ENCODE measurements at places on chromosomes 1 and 21. TPM values are rescaled to one million over a fixed set of nuclear protein-coding genes. Genes with fewer than 3 reads are reported as not detected.

NUCKS1 gene
- total RNA-seq = 98.1 TPM

LRRC39 gene
- 0.50 TPM for total RNA-seq

VAV3 gene
- total RNA-seq = not detected

BGLAP gene
- 0.50 TPM for total RNA-seq

FMN2 gene
- total RNA-seq = 1.5 TPM

TMEM82 gene
- not detected for total RNA-seq

DNA sequence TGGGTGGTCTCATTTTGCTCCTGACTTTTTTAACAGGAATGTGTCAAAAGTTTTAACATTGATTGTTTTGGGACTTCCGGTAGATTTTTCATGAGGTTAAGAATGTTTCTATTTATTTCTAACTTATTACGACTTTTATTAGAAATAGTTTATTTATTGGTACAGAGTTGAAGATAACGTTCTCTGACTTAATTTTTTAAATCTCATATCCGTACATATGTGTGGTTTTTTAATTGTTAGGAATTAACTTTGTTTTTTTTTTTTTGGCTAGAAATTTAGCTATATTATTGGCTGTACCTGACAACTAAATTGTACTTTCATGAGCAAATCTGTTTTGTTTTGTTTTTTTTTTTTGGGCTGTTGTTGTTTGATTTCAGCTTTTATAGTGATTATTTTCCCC is 32.0 kb downstream of the RNF2 start:
- no peaks in the 10 kb centered on the region for H3K4me1 ChIP-seq
- no peak overlapping the region for H3K4me3 ChIP-seq
- DNase-seq = no peak

DNA sequence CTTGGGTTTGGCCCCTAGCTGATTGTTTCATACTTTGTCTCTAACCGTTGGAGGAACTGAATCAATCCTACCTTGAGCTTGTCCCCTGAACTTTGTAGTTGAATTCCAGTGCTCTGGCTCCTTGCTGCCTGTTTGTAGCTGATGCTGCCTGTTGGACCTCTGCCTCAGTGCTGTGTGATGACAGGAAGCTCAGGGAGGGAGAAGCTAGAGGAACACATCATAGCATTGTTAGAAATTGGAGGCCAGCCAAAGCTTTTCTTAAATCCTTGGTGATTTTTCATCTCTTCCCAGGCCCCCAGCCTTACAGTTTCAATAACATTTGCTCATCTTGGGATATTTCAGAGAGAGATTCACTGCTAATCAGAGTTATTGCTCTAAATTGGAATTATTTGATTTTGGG is 34.0 kb downstream of the MACF1 start:
- no peak overlapping the region for H3K4me3 ChIP-seq
- H3K4me1 ChIP-seq = peaks cover 6% of the 10 kb centered on the region
- H3K27me3 ChIP-seq = no peaks in the 10 kb centered on the region
- no peaks in the 10 kb centered on the region for H3K36me3 ChIP-seq
- peak; percentile 65 for DNase-seq

DNA sequence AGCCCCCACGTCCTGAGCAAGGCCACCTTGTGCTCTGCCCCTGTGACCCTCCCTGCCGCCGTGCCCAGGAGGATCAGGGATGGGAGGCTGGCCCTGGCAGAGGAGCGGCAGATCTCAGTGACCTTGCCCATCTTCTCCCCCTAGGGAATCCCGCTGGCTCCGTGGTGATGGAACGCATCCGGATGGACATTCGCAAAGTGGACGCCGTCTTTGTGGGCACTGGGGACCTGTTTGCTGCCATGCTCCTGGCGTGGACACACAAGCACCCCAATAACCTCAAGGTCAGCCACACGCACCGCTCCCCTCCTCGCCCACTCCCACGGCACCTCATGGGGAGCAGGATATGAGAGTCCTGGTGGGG is 22.7 kb downstream of the CSTB start:
- no peak overlapping the region for H3K27ac ChIP-seq
- H3K27me3 ChIP-seq = no peaks in the 10 kb centered on the region
- no peak for DNase-seq
- no peak overlapping the region for H3K4me3 ChIP-seq

DNA sequence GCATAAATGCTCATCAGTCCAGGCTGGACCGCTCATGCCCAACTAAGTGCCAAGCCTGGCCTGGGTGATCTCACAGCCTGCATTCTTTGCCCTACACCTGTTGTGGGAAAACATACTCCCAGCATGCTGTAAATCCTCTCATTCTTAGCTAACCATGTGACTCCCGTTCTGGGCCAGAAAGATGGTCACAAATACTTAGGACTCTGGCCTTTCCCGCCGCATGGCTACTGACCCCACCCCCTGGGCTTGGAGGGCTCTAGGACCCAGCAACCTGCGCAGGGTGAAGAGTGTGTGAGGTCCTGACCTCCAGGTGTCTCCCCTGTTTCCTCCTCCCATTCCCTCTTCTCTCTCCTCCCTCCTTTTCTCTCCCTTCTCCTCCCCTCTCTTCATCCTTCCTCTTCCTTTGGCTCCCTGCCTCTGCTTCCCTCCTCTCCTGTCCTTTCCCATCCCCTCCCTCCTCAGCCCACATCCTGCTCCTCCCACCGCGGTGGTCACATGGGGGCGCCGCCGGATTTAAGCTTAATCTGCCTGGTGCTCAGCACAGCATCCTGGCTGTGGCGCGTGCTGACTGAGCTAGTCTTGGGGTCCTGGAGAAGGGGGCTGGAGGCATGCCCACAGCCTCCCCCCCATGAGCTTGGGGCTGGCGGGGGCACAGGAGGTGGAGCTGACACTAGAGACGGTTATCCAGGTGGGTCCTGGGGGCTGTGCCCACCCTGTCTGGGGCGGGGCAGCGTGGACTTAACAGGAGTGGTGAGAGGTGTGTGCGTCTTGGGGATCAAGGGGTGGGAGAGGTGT is at the start of gene CROCC:
CROCC (plus strand) TSS at position 541 of the 795 bp plus-strand sequence; CDS start at position 629, 88 bp downstream.
- H3K4me3 ChIP-seq = no peak within 1 kb of the TSS
- no peaks in the 10 kb centered on the region for H3K27me3 ChIP-seq
- H3K27ac ChIP-seq = no peak within 1 kb of the TSS
- H3K36me3 ChIP-seq = no peaks in the 10 kb centered on the region
- peak; percentile 22 for DNase-seq

DNA sequence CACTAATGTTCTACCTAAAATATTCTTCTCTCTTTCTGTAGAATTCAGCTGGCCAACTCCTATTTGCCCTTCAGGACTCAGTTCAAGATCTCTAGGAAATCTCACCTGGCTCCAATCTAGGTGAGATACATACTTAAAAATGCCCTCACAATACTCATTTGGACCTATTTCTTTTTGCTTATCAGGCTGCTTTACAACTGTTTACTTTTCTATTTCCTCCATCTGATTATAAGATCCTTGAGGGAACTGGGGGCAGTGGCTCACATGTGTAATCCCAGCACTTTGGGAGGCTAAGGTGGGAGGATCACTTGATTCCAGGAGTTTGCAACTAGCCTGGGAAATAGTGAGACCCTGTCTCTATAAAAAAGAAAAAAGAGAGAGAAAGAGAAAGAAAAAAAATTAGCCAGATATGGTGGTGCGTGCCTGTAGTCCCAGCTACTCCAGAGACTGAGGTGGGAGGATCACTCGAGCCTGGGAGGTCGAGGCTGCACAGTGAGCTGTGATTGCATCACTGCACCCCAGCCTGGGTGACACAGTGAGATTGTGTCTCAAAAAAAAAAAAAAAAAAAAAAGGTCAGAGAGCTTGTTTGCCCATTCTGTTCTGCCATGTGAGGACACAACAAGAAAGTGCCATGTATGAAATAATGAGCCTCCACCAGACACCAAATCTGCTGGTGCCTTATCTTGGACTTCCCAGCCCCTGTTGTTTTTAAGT is 14.8 kb downstream of the EFCAB14 start:
- no peak for DNase-seq
- H3K27me3 ChIP-seq = no peaks in the 10 kb centered on the region
- H3K4me1 ChIP-seq = no peaks in the 10 kb centered on the region
- H3K27ac ChIP-seq = no peak overlapping the region

GRCh38 chr1:202229376-202229775 is 35.8 kb downstream of the LGR6 start:
- no peaks in the 10 kb centered on the region for H3K4me1 ChIP-seq
- no peak overlapping the region for H3K4me3 ChIP-seq
- H3K27ac ChIP-seq = no peak overlapping the region
- H3K27me3 ChIP-seq = peaks cover 26% of the 10 kb centered on the region
- no peaks in the 10 kb centered on the region for H3K36me3 ChIP-seq
- DNase-seq = no peak

DNA sequence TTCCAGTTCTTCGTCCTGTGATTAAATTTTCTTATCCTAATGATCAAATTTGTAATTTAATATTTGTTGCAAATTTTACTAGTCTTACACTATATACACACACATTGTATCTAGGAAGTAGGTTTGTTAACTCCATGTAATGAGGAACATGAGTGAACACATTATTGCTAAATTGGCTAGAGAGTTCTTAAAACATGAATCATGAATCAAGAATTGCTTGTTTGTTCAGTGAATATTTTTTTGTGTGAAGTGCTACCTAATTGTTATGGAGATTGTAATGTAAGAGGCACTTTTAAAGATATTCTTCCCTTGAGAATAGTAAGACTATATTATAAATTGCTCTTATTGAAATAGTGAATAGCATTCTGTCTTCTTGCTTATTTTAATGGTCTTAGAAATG is 4.6 kb downstream of the GPSM2 start:
- H3K4me1 ChIP-seq = peaks cover 4% of the 10 kb centered on the region
- no peak overlapping the region for H3K27ac ChIP-seq
- no peaks in the 10 kb centered on the region for H3K27me3 ChIP-seq
- no peak overlapping the region for H3K4me3 ChIP-seq

DNA sequence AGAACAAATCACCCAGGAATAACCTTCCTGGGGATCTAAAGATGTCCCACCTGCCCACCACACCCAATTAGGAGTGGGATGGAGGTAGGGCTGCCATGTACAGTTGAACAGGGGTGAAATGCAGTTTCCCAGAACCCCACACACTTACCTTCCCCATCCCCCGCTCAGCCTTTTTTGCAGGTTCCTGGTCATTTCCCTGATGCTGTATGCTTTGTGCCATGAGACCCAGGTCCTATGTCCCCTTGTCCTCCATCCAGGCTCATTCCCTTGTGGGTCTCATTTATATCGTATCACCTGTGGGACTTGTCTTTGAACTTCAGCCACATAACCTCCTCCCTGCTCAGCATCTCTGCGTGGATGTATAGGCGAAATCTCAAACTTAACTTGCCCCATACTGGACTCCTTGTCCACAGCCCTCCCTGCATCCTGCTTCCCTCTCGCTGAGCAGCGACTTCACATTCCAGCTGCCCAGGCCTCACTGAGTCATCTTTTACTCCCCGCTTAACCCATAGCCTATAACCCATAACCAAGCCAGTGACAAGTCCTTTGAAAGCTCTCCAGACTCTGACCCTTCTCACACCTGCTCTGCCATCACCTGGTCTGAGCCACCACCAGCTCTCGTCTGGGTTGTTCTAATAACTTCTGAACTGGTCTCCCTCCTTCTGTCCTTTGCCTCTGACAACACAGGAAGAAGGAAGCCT is 4.7 kb downstream of the LDLRAD2 start:
- peaks cover 5% of the 10 kb centered on the region for H3K36me3 ChIP-seq
- DNase-seq = peak; percentile 74
- H3K27ac ChIP-seq = no peak overlapping the region
- no peaks in the 10 kb centered on the region for H3K27me3 ChIP-seq

DNA sequence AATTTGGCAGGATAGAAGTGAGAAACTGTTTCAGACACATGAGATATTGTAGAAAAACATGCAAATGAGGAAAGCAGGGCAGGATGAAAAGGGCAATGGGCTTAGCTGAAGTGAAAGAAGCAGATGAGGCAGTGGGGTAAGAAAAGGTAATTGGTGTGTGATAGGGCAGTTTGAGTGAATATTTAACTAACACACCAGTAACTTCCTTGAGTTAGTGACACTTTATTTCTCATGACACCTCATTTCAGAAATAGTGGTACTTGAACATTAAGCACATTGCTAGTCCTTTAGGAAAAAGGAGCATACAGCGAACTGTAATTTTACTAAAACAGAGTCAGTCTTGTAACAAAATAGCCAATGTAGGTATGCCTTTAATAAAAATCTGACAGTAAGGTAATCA is 415.0 kb downstream of the DPYD start:
- DNase-seq = no peak
- no peaks in the 10 kb centered on the region for H3K36me3 ChIP-seq
- peaks cover under 1% of the 10 kb centered on the region for H3K4me1 ChIP-seq
- no peaks in the 10 kb centered on the region for H3K27me3 ChIP-seq
- H3K27ac ChIP-seq = no peak overlapping the region
- no peak overlapping the region for H3K4me3 ChIP-seq

DNA sequence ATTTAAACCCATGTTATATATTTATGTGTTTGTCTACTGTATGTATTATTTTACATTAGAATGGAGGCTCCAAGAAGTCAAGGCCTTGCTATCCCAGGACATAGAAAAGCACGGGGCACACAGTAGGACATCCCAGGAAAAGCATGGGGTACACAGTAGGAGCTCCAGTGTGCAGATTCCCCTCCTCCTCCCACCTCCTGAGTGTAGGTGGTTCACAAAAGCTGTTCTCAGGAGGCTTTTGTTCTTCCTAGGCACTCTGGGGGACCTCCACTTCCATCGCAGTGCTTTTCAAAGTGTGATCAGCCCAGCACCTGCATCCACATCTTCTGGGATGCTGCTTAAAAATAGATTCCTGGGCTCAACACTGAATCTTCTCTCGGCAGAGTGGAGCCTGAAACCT is 30.8 kb upstream of the VTCN1 start:
- no peak overlapping the region for H3K27ac ChIP-seq
- H3K4me1 ChIP-seq = no peaks in the 10 kb centered on the region
- no peak overlapping the region for H3K4me3 ChIP-seq
- peaks cover 3% of the 10 kb centered on the region for H3K27me3 ChIP-seq
- DNase-seq = no peak
- H3K36me3 ChIP-seq = no peaks in the 10 kb centered on the region

- H3K27me3 ChIP-seq = no peaks in the 10 kb centered on the region
- H3K36me3 ChIP-seq = no peaks in the 10 kb centered on the region
- DNase-seq = no peak
- H3K27ac ChIP-seq = no peak overlapping the region
Observed at GRCh38 chr1:222060210-222060916, 318.5 kb upstream of the DUSP10 start.

GRCh38 chr1:211944733-211945500 is 90.4 kb downstream of the INTS7 start:
- H3K36me3 ChIP-seq = no peaks in the 10 kb centered on the region
- no peaks in the 10 kb centered on the region for H3K4me1 ChIP-seq
- no peak overlapping the region for H3K27ac ChIP-seq
- H3K4me3 ChIP-seq = no peak overlapping the region
